ENCODE measurements at places on chromosomes 7 and 10. TPM values are rescaled to one million over a fixed set of nuclear protein-coding genes. Genes with fewer than 3 reads are reported as not detected.

CYP3A5 gene
- total RNA-seq = 2.9 TPM

SFTPA1 gene
- total RNA-seq = not detected

SUGCT gene
- 6.5 TPM for total RNA-seq

KAZALD1 gene
- 2.4 TPM for total RNA-seq

ICA1 gene
- total RNA-seq = 10.6 TPM

CNNM1 gene
- total RNA-seq = under 0.01 TPM

WEE2 gene
- 0.14 TPM for total RNA-seq

MBLAC1 gene
- total RNA-seq = 1.0 TPM

MGAM2 gene
- total RNA-seq = not detected

ITIH5 gene
- total RNA-seq = 0.07 TPM
